ENCODE measurements at places on chromosomes 16 and 17. TPM values are rescaled to one million over a fixed set of nuclear protein-coding genes. Genes with fewer than 3 reads are reported as not detected.

The TMC5 gene
- total RNA-seq: not detected

The TLCD1 gene
- 4.8 TPM for total RNA-seq

The TMEM98 gene
- total RNA-seq: 143 TPM

The RNF227 gene
- total RNA-seq: 4.3 TPM

The TBC1D3E gene
- not detected for total RNA-seq

The KRT33B gene
- total RNA-seq: 0.25 TPM

The DPEP2 gene
- not detected for total RNA-seq

The GLOD4 gene
- total RNA-seq: 76.3 TPM

The SLC52A1 gene
- not detected for total RNA-seq

The ODAD4 gene
- 0.25 TPM for total RNA-seq

The MLX gene
- 29.3 TPM for total RNA-seq

The MYOCD gene
- under 0.01 TPM for total RNA-seq

The CNTNAP4 gene
- total RNA-seq: not detected

The SKAP1 gene
- total RNA-seq: not detected

Data from GM23248 (cell line).